ENCODE measurements at places on chromosomes 4 and X. TPM values are rescaled to one million over a fixed set of nuclear protein-coding genes. Genes with fewer than 3 reads are reported as not detected.
A peak's percentile ranks its signal among the peaks of the same experiment; 100 is the strongest.

- no peak for DNase-seq
Measured at GRCh38 chr4:153798420-153798819, 9.5 kb upstream of the SFRP2 start.

- no peak for DNase-seq
Measured at GRCh38 chr4:156929386-156930105, 42.1 kb downstream of the PDGFC start.

BMX gene
- 2.8 TPM for total RNA-seq

DNA sequence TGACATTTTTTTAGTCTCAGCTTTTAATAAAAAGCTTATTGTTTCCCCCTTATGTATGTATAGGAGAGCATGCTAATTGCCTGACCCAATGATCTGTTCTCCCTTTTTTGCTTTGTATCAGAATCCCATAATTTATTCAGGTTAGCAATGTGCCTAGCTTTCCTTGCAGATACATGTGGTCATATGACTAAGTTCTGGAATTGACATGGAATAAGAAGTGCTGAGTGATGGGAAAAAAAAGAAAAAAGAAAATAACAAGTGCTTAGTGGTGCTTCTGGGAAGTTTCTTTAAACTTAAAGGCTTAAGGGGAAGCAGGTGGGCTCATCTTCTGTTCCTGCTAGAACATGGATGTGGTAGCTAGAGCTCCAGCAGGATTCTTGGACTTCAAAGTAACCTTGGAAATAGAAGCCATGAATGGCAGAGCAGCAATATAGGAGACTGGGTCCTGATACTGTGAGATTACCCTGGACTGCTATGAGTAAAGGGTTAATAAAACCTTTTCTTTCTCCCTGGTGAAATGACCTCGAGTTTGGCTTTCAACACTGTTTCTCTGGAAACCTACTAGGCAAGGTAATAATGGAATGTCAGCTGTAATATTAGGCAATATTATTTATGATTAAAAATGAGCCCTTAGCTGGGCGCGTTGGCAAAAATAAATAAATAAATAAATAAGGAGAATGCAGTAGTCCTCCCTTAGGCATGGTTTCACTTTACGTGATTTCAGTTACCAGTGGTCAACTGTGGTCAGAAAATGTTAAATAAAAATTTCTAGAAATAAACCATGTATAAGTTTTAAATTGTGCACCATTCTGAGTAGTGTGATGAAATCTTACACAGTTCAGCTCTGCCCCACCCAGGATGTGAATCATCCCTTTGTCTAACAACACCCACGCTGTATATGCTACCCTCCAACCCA lies 16.7 kb upstream of the RBM41 start:
- DNase-seq = no peak

AFF2 gene
- total RNA-seq = 6.4 TPM

- no peak for DNase-seq
Measured at GRCh38 chr4:90122355-90122748, 4.8 kb upstream of the CCSER1 start.

GAGE1 gene
- total RNA-seq = not detected

DNAAF6 gene
- total RNA-seq = not detected

DNA sequence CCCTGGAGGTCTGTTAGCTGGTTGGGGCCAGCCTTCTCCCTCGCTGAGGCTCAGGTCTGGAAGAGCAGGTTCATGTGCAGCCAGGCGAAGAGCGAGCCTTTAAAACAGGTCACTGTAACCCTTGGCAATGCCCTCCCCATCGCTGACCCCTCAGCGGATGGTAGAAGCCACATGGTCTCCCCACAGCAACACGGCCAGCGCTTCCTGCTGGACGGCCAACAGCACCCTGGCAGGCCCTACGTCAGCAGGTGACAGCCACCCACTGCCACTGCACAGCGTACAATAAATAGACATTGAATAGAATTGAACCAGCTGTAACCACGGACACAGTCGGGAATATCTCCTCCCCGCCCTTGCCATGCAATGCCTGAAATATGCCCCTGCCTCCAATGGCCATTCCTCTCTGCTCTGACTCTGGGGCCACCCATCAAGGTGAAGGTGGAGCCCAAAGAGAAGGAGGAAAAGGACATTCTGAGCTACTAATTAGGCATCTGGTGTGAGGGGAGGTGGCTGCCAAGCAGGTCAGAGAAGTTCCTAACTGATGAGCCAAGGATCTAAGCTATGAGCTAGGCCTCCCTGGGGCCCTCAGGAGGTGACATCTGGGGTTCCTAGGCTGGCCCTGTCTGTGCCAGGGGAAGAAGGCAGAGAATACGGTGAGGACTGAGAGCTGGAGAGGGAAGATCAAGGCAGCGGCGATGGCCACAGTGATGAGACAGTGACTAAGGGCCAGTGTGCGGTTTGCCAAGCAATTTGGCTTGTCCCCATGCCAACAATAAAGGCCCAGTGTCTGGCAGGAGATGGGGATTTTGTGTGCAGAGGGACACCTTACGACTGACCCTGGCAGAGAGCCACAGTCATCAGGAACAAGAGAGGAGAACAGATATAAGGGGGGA lies 202.3 kb downstream of the BCOR start:
- no peak for DNase-seq

DNA sequence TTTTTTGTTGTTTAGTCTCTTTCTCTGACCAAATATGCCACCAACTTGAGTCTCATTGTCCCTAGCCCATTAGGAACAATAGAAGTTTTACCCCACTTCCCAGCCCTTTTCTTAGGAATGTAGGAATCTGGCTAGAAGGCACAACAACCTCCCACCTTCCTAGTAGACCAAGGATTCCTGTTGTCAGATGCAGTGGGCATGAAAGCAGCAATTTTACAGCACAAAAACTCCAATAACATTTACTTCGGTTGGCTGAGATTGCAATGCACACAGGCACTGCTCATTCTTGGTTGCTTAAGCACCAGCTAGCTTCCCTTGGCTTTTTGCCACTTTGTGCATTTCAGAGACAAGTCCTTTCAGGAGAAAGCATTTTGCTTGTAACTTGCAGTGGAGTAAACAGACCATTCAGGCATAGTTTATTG lies 312.8 kb downstream of the TENM3 start:
- DNase-seq = peak; percentile 16

DNA sequence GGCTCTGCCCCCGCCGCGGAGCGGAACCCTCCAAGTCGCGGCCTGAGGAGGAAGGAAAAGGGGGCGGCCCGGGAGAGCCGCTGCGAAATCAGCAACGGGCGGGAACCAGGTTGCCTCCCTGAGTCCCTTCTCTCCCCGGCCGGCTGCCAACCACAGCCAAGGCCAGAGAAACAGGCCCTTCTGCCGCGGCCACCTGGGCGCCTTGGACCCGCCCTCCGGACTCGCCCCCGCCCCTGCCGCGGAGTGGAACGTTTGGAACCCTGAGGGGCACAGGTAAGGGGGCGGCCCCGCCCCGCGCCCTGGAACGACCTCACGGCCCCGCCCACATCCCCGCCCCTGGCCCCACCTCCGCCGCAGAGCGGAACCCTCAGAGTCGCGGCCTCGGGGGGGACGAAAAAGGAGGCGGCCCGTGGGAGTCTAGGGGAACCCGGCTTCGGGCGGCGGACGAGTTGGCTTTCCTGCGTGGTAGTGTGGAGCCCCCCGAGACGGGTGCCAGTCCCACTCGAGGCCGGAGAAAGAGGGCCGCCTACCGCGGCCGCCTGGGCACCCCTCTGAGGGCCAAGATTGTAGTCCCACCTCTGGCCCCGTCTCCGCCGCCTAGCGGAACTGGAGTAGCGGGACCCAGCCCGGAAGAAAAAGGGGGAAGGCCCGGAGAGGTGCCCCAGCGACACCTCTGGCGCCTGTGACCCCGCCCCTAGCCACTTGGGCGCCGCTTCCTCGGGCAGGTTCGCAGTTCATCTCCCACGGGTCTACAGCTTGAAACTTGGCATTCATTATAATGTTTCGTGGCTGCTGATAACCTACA lies 669 bp upstream of the PHKA2 start:
- DNase-seq = peak; percentile 95

GRCh38 chr4:6009452-6009851 lies 8.8 kb downstream of the C4orf50 start:
- DNase-seq = no peak

GRCh38 chrX:124362072-124362471 lies 15.7 kb downstream of the SH2D1A start:
- no peak for DNase-seq

GRCh38 chr4:3399277-3400194 lies 42.2 kb upstream of the HGFAC start:
- no peak for DNase-seq

- no peak for DNase-seq
Measured at GRCh38 chrX:3052860-3053259, 11.6 kb downstream of the ARSF start.

- no peak for DNase-seq
Measured at GRCh38 chr4:45518832-45519231, 605.0 kb downstream of the GABRG1 start.
